Type B pancreatic cell (in vitro differentiated cells): ENCODE measurements at places on chromosomes 16 and 17.

- no peak for DNase-seq
These were observed 5.0 kb downstream of the SBK1 start for GRCh38 chr16:28297308-28297707.

DNA sequence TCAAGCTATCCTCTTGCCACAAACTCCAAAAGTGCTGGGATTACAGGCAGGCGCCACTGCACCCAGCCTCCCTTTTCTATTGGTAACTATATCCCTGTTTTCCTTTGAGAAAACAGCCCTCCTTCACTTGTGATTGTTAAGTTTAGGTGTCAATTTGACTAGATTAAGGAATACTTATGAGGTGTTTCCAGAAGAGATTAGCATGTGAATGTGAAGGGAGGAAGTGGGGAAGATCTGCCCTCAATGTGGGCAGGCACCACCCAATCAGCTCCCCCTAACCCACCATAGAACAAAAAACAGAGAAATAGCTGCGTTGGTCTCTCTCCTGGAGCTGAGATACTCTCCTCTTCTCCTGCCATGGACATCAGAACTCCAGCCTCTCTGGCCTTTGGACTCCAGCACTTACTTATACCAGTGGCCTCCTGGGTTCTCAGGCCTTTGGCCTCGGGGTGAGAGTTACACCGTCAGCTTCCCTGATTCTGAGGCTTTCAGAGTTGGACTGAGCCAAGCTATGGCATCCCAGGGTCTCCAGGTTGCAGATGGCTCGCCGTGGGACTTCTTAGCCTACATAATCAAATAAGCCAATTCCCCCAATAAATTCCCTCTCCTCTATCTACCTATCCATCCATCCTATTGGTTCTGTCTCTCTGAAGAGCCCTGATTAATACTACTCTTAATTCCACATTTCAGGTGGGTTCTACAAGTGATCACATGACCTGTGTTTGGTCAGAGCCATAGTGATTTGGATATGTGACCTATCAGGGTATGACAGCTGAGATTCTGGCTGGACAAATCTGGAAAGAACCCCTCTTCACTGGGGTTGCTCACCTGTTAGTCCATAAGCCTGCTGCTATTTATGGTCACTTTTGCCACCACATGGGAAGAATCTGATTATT, 12.0 kb upstream of the STAT3 start:
- DNase-seq: no peak

- DNase-seq: no peak
These were observed 204.1 kb upstream of the NOG start for GRCh38 chr17:56389356-56389755.

DNA sequence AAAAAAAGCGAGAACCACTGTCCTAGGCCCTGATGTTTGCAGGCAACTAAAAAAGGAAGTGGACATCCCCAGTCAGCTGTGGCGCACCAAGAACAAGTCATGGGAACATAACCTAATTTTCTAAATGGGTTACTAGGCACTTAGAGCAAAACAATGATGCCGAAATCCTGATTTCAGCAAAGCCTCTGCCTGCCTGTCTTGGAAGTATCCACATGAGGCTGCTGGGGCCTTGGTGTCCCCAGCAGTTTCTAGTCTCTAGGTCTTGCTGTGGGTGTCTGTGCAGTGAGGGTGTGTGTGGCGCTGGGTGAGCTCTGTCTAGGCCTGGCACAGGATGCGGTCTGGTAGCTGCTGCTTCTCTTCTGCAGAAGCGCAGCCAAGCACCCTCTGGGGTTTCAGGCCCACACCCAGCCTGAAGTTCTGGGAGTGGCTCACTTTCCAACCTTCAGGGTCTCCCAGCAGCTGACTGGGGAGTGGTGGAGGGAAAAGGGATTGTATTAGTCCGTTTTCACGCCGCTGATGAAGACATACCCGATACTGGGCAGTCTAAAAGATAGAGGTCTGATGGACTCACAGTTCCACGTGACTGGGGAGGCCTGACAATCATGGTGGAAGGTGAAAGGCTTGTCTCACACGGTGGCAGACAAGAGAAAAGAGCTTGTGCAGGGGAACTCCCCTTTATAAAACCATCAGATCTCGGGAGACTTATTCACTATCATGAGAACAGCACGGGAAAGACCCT, 21.1 kb downstream of the STH start:
- DNase-seq: no peak

GRCh38 chr17:81928544-81929252, 1.2 kb upstream of the MAFG start:
- DNase-seq: no peak

GRCh38 chr17:59800530-59800942, 92.2 kb downstream of the TUBD1 start:
- DNase-seq: no peak

DNA sequence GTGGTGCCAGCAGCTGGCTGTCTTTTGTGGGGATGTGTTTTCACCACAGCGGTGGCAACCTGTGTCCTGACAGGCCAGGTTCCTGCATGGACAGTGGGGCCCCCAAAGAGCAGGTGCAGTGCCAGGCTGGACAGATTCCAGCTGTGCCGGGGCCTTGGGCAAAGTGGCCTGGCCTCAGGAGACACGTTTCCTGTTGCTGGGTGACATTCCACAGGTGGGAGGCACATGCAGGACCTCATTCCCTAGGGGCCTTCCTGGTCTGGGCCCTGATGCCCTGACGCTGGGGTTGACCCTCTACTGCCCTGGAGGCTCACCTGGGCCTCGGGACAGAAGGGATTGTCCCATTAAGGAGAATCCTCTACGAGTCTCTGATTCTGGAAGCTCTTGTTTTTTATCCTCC, 182.4 kb downstream of the RAB11FIP4 start:
- DNase-seq: no peak

- DNase-seq: no peak
These were observed 18.2 kb upstream of the NOS2 start for GRCh38 chr17:27818401-27819105.

GRCh38 chr17:41168121-41168520, at the start of gene KRTAP4-3:
TSS of gene KRTAP4-3 (minus strand) at chr17:41168221. CDS start at chr17:41168172, 49 bp downstream.
- no peak for DNase-seq

GRCh38 chr16:57529391-57530103, 6.8 kb downstream of the CCDC102A start:
- DNase-seq: no peak

DNA sequence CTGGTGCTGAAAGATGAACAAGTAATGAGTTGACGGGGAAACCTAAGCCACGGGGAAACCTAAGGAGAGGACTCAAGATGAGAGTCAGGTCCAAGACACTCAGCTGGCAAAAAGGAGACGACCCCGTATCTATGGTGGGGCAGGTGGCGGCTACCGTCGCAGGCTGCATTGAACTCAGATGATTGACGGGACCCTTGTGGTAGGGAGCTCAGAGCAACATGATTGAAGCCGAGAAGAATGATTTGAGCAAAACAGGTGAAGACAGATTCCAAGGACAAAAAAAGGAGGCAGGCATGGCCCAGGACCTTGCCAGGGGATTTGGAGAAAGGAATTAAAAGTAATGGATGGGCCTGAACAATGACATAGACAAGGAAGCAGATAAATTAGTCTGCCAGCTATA, 7.5 kb upstream of the MYH3 start:
- no peak for DNase-seq

DNA sequence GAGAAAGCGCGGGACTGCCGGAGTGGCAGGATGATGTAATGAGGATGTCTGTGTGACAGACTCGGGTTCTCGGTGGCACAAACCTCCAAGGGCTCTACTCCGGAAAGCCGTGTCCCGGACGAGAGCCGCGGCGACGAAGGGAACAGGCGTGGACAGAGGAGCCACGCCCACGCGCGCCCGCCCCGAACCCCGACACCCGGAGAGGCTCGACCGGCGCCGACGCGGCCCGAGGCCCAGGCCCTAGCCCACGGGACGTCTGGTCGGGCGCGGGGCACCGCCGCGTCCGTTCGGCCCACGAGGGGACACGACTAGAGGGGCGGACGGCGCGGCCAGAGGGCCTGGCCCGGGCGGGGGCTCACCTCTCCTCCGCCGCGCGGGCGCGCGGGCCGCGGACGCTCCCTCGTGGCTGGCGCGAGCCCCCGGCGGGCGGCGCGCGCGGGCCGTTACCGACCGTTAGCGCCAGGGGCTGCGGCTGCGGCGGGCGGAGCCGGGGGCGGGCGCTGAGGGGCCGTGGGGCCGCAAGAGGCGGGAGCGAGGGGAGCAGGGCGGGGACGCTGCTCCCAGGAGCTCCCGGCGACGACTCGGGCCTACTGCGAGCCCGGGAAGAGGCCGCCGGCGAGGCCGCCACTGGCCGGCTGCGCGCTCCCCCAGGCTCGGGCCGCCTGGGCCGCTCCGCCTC, 2.1 kb upstream of the IRX5 start:
- peak; percentile 75 for DNase-seq

- no peak for DNase-seq
These were observed 10.8 kb upstream of the SLC46A1 start for GRCh38 chr17:28416703-28417311.

- DNase-seq: no peak
These were observed 56.8 kb downstream of the HLF start for GRCh38 chr17:55321427-55322060.

DNA sequence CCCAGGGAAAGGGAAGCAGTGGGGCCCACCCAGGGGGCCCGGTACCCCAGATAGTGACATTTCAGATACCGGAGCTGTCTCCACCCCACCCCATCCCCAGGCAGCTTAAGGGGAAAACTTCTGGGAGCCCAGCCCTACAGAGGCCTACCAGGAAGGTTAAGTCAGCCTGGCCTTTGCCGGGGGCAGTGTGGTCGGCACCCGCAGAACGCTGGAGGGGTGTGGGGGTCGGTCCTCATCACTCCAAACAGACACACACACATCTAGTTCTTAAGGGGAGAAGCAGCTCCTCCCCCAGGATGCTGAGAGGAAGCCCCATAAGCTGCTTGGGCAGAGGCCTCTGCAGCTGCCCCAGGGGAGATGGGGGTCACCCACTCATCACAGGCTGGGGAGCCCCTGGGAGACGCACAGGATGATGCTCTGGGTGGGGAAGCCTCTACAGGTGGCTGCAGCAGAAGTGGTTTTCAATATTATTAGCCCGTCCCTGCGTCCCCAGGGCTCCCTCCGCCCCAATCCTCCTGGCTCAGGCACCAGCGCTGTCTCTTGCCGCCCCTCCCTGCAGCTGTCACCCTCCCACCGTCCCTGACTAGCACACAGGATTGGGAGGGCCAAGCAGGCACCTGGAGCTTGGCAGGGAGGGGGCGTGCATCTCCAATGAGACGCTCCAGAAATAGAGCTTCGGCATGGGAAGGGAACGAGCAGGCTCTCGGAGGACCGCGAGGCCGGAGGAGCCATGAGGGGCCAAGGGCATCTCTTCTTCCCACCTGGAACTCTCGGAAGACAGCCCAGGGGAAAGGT, 1.4 kb upstream of the ABR start:
- no peak for DNase-seq

DNA sequence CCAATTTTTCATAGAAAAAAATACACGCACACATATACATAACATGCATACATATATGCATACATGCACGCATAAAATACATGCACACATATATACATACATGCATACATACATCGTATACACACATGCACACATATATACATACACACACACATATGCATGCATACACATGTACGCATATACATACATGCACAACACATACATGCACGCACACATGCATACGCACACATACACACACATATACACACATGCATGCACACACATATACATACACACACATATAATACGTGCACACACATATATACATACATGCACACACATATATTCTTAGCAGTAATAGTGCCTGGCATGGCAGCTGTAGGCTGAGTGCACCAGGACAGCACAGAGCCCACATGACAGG, 24.9 kb downstream of the USP36 start:
- no peak for DNase-seq

DNA sequence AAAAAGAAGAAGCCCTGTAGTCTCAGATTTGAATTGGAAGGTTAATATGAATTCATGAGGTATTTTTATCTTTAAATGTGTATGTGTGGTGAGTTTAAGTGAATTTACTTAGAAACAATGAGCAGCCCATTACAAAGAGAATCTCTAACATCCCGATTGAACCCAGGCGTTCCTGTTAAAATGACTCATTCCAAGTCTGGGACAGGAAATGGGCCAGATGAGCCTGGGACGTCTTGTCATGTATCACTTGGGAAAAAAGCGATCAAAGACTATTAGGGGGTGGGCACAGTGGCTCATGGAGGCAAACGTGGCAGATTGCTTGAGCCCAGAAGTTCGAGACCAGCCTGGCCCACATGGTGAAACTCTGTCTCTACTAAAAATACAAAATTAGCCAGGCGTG, 81.6 kb downstream of the SEC14L1 start:
- DNase-seq: no peak

GRCh38 chr16:70695331-70696070, 9.6 kb upstream of the MTSS2 start:
- no peak for DNase-seq

DNA sequence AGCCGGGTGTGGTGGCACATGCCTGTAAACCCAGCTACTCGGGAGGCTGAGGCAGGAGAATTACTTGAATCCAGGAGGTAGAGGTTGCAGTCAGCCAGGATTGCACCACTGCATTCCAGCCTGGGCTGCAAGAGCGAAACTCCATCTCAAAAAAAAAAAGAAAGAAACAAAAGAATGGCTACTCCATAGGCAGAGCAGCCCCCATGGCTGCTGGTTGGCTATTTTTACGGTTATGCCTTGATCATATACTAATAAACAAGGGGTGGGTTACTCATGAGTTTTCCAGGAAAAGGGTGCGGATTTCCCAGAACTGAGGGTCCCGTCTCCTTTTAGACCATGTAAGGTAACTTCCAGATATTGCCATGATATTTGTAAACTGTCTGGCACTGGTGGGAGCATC, 76.2 kb upstream of the TMEM97 start:
- no peak for DNase-seq

DNA sequence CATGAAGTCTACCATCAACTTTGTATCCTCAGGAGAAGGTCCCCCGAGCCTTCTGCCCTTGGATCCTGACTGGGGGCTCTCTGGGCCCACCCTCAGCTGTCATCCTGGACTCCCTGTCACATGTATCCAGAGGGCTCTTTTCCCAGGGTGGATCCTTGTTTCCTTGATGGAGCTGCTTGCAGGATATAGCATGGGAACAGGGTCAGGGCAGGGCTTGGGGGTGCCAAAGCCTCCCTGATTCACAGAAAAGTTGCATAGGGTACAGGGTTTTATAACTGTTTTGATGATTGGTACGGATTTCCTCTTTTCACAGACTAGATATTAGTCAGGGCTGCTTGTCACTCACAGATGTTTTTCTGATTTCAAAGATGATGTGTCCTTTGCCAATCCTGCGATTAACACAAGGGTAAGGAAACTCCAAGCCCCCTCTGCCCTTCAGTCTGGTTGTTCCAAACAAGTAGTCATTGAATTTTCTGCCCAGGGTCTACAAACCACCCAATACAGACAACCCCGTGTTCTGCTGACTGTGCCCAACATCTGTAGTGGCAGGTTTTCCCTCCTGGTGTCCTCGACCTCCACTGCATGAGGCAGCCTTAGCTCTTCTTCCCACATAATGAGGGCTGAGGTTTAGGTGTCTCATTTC, 20.6 kb upstream of the SLC35G3 start:
- no peak for DNase-seq

DNA sequence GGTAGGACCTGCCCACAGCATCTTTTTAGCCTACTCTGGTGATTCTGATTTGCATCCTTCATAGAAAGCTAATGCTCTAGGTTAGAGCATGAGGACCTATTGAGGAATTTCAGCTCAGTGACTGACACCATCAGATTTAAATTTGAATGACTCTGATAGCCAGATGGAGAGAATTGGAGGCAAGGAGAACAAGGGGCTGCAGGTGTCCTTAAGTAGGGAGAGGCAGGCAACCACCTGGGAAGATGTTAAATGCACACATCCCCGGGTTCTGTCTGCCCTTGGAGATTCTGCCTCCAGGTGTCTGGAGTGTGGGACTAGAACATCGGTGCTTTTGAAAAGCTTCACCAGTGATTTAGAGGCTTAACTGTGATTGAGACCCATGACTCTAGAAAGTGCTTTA, 221.8 kb downstream of the SPECC1 start:
- DNase-seq: no peak
